ENCODE measurements at places on chromosomes 1 and 21. TPM values are rescaled to one million over a fixed set of nuclear protein-coding genes. Genes with fewer than 3 reads are reported as not detected.

- peaks cover 25% of the 10 kb centered on the region for H3K27me3 ChIP-seq
- H3K4me3 ChIP-seq = no peak overlapping the region
- peak; percentile 76 for DNase-seq
- no peak overlapping the region for H3K27ac ChIP-seq
- H3K36me3 ChIP-seq = no peaks in the 10 kb centered on the region
Observed at GRCh38 chr1:156684227-156684782, 7.1 kb upstream of the NES start.

ADGRL4 gene
- polyA plus RNA-seq = 5.0 TPM

GRCh38 chr1:8315573-8316475 lies 2.1 kb upstream of the SLC45A1 start:
- no peak overlapping the region for H3K4me3 ChIP-seq
- H3K36me3 ChIP-seq = no peaks in the 10 kb centered on the region
- peaks cover 10% of the 10 kb centered on the region for H3K4me1 ChIP-seq
- H3K27me3 ChIP-seq = peaks cover under 1% of the 10 kb centered on the region

- no peak overlapping the region for H3K4me3 ChIP-seq
- no peak overlapping the region for H3K27ac ChIP-seq
- no peaks in the 10 kb centered on the region for H3K4me1 ChIP-seq
- no peaks in the 10 kb centered on the region for H3K36me3 ChIP-seq
- no peak for DNase-seq
Observed at GRCh38 chr1:90826834-90827233, 109.7 kb upstream of the BARHL2 start.

All from IMR-90 (cell line).